Kidney capillary endothelial cell (primary cell): ENCODE measurements at places on chromosomes 12 and 14.

DNA sequence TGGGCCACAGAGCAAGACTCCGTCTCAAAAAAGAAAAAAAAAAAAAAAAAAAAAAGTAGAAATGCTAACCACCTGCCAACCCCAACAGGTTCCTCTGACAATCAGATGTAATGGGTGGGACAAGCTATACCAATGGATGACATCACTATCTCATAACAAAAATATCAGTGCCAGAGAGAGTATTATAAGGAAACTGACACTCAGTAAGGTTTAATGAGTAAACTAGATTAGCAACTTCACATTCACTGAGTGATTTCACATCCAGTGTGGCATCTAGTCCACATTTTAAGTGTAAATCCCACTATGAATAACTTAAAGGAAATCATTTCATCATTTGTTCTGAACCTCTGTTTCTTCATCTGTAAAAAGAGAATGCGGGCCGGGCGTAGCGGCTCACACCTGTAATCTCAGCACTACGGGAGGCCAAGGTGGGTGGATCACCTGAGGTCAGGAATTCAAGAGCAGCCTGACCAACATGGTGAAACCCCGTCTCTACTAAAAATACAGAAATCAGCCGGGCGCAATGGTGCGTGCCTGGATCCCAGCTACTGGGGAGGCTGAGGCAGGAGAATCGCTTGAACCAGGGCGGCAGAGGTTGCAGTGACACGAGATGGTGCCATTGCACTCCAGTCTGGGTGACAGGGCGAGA lies 1.8 kb downstream of the SART3 start:
- no peak for DNase-seq

DNA sequence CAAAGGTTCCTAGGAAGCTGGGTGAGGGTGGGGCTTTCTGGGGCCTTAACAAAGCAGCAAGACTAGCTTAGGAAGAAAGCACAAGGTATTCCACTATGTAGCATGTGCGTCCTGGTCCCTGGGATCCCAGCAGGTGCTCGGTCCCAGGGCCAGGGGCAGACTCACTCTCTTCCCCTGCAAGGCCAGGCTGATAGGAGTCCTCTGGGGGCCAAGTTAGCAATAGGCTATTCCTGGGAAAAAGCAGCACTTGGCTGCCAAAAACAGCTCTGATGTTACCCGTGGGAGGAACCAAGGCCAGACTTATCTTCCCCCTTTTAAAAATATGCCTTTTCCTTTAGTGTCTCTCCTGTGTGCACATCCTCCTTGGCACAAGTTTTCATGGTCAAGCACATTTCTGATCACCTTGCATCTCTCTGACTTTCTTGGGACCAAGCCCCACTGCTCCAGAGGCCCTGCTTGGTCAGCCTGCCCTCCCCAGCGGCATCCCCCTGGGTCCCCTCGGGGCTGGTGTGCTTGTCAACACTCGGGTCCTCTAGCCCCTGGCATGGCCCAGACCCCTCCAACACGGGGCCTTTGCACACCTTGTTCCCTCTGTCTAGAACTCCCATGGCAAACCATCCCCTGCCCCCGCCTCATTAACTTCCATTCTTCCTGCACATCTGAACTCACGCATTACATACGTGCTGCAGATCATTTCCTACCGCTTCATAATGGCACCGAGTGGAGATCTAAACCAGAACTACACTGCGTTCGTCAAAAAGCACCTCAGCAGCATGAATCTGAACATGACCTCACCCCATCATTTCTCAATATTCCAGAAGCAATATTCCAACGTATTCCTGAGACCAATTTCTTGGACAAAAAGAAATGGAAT lies 21.9 kb downstream of the CCDC92 start:
- no peak for DNase-seq

- no peak for DNase-seq
Observed at GRCh38 chr14:59704054-59704645, 127.5 kb upstream of the CCDC175 start.

DNA sequence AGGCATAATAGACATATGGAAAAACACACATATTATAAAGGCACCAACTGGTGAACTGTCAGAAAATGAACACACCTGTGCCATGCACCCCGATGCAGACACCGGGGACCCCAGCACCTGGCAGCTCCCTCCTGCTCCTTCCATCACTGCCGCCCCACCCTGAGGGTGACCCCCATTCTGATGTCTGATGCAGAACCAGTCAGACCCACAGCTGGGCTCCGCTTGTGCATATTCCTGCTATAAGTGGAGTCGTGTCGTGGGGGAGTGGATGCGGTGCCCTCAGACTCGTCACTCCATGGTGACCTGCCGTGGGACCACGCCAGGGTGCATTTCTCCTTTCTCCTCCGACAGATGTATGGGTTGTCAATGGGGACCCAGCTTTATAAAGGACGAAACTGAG lies 45.7 kb upstream of the MEG3 start:
- DNase-seq, result no peak

GRCh38 chr12:42918443-42918842 lies 328.9 kb upstream of the PRICKLE1 start:
- DNase-seq, result no peak

GRCh38 chr14:42499137-42499536 lies 892.5 kb downstream of the LRFN5 start:
- no peak for DNase-seq

GRCh38 chr14:78022059-78022458 lies 148.1 kb upstream of the NRXN3 start:
- DNase-seq, result peak; percentile 63

GRCh38 chr14:90540437-90540836 lies 143.6 kb downstream of the CALM1 start:
- no peak for DNase-seq

DNA sequence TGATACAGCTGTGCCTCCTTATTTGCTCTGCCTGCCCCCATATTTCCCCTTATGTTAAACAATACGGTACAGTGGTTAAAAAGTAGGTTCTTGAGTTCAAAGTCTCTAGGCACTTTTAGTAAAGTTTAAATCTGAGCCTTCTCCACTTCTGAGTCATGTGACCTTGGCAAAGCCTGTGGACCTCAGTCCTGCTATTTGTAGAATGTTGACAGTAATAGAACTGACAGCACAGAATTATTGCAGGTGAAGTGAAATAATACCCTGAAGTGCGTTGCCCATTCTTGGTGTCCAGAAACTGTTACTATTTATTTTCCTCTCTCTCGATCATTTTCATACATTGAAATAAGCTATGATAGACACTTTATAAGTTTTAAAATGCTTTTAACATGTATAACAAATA lies 499.7 kb downstream of the EGLN3 start:
- no peak for DNase-seq

- DNase-seq, result peak; percentile 18
Observed at GRCh38 chr12:17992002-17992656, 97.9 kb downstream of the RERGL start.

DNA sequence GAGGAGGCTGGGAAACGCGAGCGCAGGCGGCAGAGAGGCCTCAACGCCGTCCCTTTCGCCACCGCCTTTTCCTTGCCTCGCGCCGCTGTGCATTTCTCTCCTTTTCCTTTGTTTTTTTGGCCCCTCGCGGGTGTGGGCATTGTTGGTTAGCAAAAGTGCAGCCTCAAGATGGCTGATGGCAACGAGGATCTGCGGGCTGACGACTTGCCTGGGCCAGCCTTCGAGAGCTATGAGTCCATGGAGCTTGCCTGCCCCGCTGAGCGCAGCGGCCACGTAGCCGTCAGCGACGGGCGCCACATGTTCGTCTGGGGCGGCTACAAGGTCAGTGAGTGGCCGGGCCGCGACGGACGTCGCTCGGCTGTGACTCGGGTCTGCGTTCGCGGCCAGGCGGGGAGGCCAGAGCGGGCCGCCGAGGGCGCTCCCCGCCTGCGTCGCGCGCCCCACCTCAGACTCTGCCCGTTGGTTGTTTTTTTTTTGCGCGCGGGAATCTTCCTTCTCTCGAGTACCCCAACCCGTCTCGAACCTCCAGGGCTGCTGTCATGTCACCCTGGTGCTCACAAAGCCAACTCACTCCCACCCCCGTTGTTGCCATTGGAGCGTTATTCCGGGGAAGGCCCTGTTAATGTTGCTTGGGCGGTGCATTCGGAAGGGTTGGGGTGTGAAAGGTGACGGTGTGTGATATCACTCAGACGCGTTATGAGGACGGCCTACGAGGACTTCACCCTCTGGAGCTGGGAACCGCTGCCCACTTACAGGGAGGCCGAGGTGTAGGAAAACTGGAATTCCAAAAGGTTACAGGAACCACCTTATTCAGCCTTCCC lies 558 bp downstream of the KLHDC2 start:
- peak; percentile 54 for DNase-seq

DNA sequence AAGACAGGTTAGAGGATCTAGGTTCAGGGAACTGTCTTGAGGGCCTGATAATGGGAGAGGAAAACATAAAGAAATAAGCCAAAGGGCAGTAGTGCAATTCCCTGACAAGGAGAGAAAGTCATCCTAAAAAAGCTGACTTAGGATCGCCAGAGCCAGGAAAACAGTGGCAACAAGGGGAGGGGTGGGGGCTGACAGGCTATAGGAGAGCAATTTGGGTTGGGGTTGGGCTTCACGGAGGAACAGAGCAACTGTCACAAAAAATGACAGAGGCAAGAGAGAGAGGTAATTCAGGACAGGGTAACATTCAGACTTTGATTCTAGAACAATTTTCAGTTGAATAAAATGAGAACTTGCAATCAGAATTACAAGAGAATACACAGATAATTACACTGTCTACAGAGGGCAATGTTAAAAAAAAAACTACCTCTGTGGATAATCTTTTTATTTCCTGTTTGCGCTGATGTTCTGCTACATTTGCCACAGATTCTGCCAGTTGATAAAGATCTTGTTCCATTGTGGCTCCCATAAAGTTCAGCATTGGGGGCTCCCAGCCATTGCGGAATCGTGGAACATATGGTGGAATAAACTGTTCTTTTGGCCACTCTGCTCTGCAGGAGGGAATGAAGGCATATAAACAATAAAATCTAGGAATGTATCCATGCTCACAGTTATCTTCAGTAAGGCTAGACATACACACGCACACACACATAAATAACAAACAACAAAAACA lies 138.6 kb downstream of the EPS8 start:
- DNase-seq, result no peak

DNA sequence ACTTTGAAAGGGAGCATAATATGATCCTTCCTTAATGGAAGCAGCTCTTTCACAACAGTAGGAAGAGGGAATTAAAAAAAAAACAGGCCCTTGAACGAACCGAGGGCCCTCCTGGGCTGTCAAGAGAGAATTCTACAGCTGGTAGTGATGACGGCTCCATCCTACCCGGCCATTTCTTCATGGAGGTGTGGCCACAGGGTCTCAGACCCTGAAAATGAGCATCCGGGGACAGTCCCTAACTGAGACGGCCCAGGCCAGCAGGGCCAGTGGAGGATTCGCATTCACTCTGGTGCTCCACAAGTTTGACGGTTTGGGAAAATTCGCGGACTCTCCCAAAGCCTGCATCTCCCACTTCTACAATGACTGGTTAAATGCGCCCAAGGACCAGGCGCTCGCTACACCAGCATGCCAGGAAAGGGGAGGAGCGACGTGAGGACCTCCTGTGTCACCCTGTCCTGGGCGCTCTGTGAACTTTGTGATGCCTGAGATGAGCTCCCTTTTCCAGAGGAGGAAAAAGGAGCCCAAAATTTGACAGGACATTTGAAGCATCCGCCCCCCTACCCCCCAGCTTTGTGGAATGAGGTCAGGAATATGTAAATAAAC lies 66.8 kb downstream of the BCL11B start:
- DNase-seq, result no peak

GRCh38 chr12:52244615-52244994 lies 11.6 kb downstream of the KRT7 start:
- DNase-seq, result no peak

- no peak for DNase-seq
Observed at GRCh38 chr14:46136456-46136855, 515.1 kb downstream of the RPL10L start.

DNA sequence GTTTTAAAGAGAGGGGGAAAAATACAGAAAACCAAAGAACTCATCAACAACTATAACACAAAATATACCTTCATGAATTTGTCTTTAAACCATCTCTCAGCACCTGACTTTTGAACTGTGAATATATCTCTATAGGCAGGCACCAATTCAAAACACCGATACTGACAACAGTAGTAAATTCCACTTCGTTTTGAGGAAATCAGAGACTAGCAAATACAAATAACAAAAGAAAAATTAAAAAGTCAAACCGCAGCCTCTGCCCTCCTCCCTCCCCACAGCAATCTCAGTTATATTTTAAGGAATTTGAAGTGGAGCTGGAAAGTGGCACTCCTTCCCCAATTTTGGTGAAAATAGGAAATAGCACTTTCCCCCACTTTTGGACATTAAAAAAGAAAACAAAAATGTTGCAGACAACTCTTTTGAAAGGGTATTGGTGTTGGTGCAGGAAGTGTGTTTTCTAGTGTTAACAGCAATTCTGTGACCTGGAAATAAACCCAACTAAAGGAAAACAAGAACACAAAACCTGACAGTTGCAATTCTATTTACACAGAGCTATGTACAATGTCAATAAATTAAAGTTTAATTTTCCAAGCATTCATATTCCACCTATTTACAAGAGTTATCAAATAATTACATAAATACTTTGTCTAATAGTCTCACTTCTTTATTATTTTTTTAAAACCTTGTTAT lies 13.5 kb downstream of the TBX3 start:
- no peak for DNase-seq

GRCh38 chr14:103169954-103170353 lies 46.7 kb downstream of the TNFAIP2 start:
- DNase-seq, result no peak

- DNase-seq, result no peak
Observed at GRCh38 chr12:78585132-78585531, 279.4 kb upstream of the SYT1 start.

GRCh38 chr14:33946679-33947476 lies 4.0 kb downstream of the EGLN3 start:
- DNase-seq, result no peak

DNA sequence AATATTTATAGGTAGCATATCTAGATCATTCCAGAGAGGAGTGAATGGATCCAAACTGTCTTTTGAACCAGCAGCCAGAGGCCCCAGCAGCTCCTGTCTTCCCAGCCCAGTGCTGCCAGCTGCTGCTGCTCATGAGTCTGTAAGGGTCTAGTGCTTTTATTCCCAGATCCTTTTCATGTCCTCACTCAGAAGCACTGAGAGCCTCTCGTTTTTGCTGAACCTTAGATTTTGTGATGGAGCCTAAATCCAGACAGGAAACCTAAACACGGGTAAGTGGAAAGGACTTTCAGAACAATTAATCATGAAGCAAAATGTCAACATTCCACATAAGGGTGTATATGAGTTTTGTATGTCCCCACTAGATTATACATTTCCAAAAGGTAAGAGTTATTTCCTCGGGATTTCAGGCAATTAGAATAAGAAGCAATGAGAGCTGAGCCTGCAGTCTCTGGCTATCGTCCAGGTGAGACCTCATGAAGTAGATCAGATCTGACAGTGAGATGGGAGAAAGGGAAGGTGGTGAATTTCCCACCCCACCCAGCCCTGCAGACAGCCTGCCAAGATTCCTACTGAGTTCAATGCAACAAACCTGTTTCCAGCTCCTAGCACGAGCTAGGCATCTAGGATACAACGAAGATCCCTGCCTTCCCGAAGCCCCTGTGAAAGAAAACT lies 84.4 kb downstream of the NINJ2 start:
- no peak for DNase-seq

- no peak for DNase-seq
Observed at GRCh38 chr12:12379831-12380730, 23.2 kb downstream of the BORCS5 start.

- no peak for DNase-seq
Observed at GRCh38 chr12:30870491-30871265, 55.9 kb upstream of the TSPAN11 start.

- peak; percentile 56 for DNase-seq
Observed at GRCh38 chr14:54366736-54367735, 29.8 kb upstream of the CDKN3 start.

- no peak for DNase-seq
Observed at GRCh38 chr12:108218921-108219320, 89.8 kb downstream of the WSCD2 start.

GRCh38 chr12:89129167-89129870 lies 223.0 kb downstream of the DUSP6 start:
- DNase-seq, result no peak
